ENCODE measurements at places on chromosomes 11 and 22.

- no peak for DNase-seq
Measured at GRCh38 chr11:47483457-47483856, 34.5 kb upstream of the RAPSN start.

DNA sequence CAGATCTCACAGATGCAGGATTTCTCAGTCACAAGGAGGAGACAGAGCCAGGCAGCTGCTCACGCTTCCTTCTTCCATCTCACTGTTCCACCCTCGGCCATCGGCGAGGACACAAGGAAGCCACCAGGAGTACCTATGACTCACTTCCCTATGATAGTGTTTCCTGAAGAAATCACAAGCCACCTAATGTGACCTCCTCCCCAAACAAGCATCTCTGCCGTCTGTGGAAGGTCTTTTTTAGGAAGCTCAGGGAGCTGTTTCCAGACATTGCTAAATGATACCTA, 672.7 kb downstream of the TBC1D22A start:
- DNase-seq: no peak

- DNase-seq: no peak
Measured at GRCh38 chr11:112453601-112454577, 193.2 kb upstream of the PLET1 start.

GRCh38 chr11:124669193-124669592, 4.3 kb downstream of the SIAE start:
- DNase-seq: no peak

- DNase-seq: no peak
Measured at GRCh38 chr11:131463649-131464425, 93.4 kb downstream of the NTM start.

DNA sequence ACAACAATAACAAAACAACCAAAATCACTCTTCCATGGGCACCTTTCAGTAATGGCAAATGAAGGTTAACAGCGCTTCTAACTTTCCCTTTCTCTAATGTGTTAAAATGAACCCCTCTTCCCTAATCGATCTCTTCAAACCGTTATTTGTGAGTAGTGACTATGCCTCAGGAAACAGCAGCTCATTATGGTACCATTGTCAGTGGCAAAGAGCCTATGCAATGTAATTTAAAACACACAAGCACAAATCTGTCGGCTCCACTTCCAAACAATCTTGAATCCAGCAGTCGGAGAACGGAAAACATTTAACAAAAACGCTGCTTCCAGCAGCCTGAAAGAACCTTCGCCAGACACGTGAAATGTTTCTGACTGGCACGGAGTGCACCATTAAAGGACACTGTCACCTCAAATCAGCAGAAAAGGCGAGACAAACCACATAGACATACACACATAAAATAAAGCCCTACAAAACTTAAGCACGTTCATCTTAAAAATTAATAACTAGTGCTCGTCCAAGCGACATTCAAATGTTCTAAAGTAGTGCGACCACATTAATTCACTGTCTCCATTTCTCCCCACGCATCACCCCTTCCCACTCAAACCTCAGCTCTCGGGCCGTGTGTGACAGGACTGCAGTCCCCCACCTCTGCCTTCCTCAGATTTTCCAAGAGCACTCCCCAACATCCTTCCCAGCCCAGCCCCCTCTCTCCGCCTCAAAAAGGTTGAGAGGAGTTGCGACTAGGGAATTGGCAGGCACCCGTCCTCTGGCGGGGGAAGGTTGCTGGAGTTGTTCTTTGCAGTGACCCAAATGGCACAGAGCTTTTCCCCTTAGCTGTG, 748 bp downstream of the RAB30 start:
- no peak for DNase-seq

DNA sequence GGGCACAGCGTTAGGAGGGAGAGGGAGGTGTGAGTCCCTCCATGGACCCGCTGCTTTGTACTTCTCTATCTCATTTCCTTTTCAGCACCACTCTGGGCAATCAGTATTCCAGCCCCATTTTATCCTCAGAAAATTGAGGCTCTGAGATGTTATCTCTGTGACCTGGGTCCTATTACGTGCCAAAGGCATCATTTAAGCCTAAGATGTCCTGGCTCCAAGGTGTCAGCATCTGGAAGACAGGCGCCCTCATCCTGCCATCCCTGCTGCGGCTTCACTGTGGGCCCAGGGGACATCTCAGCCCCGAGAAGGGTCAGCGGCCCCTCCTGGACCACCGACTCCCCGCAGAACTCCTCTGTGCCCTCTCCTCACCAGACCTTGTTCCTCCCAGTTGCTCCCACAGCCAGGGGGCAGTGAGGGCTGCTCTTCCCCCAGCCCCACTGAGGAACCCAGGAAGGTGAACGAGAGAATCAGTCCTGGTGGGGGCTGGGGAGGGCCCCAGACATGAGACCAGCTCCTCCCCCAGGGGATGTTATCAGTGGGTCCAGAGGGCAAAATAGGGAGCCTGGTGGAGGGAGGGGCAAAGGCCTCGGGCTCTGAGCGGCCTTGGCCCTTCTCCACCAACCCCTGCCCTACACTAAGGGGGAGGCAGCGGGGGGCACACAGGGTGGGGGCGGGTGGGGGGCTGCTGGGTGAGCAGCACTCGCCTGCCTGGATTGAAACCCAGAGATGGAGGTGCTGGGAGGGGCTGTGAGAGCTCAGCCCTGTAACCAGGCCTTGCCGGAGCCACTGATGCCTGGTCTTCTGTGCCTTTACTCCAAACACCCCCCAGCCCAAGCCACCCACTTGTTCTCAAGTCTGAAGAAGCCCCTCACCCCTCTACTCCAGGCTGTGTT, 829 bp upstream of the APOC3 start:
- DNase-seq: no peak

- DNase-seq: no peak
Measured at GRCh38 chr11:3109921-3110706, 52.9 kb upstream of the CARS1 start.

DNA sequence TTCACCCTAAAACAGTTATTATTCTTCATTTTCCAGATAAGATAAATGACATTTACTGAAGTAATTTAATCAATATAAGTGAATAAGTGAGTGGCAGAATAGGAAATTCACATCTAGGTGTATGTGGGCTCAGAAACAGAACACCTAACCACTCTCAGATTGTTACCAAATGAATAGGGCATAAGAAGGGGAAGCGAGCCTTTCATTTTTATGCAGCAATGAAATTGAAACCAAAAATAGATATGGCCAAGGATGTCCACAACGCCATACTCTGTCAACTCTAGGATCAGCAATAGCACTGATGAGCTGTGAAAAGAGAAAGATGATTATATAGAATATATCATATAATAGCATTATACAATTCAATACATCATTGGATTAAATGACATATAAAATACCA, 398.1 kb upstream of the API5 start:
- DNase-seq: no peak

- DNase-seq: no peak
Measured at GRCh38 chr11:10221342-10221741, 72.7 kb downstream of the SBF2 start.

- no peak for DNase-seq
Measured at GRCh38 chr22:28931844-28932567, 48.6 kb downstream of the ZNRF3 start.

GRCh38 chr11:36509201-36509639, 852 bp downstream of the TRAF6 start:
- no peak for DNase-seq

DNA sequence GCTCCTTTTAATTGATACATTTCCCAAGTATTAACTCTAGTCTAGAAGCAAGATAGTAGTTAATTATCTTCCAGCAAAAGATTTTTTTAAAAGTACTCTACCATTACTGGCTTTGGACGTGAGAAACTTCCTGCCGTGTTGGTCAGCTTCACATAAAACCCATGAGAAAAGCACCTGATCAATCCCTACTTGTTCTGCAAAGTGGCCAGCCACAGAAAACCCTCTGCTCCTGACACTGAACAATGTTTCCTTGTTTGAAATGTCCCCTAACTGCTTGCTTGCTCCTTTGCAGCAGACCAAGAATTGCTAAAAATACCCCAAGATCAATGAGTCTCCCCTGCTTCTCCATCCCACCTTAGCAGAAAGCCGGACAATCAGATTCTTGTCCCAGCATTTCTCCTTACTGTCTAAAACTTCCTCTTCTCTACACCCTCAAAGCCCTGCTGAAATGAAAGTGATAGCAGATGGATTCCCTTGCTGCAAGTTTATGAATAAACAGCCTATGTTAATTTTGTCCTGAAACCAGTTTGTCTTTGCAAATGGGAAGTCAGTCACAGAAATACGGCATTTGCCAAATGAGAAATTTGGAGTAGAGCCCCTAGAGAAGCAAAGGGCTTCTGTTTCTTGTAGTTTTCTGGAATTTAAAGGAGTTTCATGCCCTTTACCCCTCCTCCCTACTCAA, 207.1 kb upstream of the ARHGAP20 start:
- DNase-seq: no peak

- no peak for DNase-seq
Measured at GRCh38 chr11:96783311-96783710, 393.5 kb downstream of the JRKL start.

GRCh38 chr11:126341760-126342161, 13.7 kb upstream of the ST3GAL4 start:
- DNase-seq: no peak

DNA sequence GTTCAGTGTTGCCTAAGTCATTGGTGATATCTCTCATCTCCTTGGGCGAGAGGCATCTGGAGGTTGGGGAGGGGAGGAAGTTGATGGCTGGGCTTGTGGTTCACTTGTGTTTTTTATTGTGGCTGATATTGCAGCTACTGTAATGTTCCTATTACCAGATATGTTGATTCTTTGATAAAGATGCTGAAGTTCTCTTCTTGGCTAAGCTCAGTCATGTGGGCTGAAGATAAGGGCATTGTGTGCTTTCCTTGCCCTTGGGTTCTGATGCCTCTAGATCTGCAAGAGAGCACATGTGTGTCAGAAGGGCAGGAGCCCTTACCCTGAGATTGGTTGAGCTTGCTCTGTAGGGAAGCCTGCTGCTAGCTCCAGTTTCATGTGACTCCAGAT, 12.0 kb downstream of the STX3 start:
- no peak for DNase-seq

DNA sequence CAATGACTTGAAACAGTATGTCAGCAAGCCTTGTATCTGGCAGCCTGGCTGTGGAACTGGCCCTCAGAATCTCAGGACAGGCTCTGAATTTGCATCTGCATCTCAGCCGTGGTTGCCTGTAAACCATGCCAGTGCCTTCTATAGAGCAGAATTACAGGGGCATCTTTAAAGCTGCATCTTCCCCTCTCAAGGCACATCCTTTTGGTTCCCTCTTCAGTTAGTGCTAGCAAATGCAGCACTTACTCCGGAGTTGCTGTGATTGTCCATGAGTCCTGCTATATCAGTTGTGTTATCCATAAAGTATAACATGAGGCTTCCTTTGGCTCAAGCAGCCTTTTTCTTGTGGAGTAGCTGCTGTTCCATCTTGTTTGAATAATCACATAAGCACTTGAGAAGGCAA, 53.9 kb upstream of the PARVG start:
- DNase-seq: no peak

DNA sequence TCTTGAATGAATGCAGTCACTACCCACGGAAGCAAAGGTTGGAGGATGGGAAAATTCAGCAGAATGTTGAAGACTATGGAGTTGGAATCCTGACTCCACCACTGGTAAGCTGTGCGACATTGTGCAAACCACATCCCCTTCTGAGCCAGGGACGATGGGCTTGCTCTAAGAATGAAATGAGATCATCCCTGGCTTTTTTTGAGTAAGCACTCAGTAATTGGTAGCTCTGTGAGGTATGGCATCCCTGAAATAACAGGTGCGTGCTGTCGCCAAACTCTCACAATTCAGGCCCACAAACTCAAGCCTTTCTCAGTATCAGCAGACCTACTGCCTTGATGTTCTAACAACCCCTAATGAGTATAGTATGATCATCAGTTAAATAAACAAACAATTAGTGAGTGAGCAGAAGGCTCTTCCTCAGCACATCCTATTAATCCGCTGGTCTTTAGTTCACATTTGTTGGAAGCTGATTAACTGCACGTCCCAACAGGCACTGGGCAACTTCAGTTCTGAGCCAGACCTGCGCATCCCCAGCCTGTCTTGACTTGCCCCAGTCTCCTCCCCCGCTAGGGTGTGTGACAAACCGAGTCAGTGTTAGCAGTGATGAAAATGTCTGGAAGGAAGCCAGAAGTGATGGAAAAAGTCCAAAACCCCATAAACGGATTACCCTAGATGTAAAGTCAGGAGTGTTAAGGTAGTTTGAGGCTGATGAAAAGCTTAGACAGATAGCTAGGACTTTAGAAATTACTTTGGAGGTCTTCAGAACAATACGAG, 235.5 kb downstream of the GRIK4 start:
- no peak for DNase-seq

- no peak for DNase-seq
Measured at GRCh38 chr22:20283674-20284066, 15.6 kb upstream of the RTN4R start.

- no peak for DNase-seq
Measured at GRCh38 chr22:42697542-42698013, 23.1 kb downstream of the A4GALT start.

DNA sequence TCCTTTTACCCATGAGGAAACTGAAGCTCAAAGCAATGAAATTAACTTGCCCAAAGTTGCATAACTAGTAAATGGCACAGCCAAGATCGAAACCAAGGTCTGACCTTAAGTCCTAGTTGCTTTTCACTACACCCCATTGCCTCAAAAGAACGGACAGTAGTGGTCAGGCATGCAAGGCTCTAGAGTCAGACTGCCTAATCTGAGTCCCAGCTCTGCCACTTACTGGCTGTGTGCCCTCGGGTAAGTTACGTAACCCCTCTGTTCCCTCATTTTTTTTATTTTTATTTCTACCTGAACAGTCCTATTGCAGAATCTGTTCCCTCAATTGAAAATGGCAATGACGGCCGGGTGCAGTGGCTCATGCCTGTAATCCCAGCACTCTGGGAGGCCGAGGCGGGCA, 9.6 kb downstream of the CYB561A3 start:
- DNase-seq: no peak

GRCh38 chr11:47564933-47565339, 463 bp upstream of the PTPMT1 start:
- no peak for DNase-seq

DNA sequence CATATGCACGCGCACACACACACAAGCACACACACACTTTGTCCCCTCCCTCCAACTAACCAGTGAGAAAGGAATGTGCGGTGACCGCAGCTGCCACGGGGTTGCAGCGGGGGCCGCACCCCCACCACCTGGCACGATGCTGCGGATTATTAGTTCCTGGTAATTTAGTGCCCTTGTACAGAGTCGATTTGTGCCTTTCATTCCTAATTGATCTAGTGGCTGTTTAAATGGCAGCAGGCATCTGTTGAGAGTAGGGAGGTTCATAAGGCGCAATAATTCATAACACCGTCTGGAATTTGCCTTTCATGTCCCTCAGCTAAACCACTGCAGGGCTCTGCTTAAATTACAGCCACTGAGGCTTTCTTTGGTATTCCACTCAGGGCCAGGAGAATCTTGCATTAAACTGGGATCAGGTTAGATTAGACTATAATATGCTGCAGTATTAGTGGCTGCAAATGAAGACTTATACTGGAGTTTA, 113.7 kb downstream of the FEZ1 start:
- no peak for DNase-seq

Measured in NCI-H510A (cell line).